ENCODE measurements at places on chromosomes 1 and 21. TPM values are rescaled to one million over a fixed set of nuclear protein-coding genes. Genes with fewer than 3 reads are reported as not detected.

- DNase-seq, result no peak
These were observed 93.7 kb downstream of the CTH start for GRCh38 chr1:70504821-70505193.

GRCh38 chr1:209648931-209649776, 3.1 kb downstream of the LAMB3 start:
- DNase-seq, result no peak

DNA sequence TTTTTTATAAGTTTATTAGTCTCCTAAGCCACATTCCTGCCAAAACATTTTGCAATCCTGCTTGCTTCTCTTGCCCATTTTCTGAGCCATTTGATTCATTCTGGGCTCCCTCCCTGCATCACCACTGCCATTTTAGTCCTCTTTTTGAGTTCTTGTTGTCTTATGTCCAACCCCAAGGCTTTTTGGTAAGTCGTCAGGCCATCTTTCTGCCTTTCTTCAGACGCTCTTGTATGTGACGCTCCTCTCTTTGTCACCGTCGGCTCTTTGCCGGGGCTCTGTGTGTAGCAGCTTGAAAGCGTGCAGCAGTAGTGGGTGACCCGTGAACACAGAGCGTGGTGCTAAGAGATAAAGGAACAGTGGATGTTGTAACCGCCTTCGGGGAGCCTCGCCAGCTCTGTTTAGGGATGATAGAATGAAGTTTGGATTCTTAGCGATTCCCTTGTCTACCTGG, 14.6 kb downstream of the HUNK start:
- DNase-seq, result no peak

IL6R gene
- 0.97 TPM for total RNA-seq

- DNase-seq, result no peak
These were observed 83.3 kb downstream of the FBXO2 start for GRCh38 chr1:11570821-11571380.

PLA2G2D gene
- total RNA-seq, result not detected

GRCh38 chr1:158059984-158060383, 66.5 kb downstream of the KIRREL1 start:
- no peak for DNase-seq

GRCh38 chr1:20356850-20357459, 66.3 kb downstream of the VWA5B1 start:
- no peak for DNase-seq

All from mesothelial cell of epicardium (in vitro differentiated cells).